ENCODE measurements at places on chromosomes 7 and 10. TPM values are rescaled to one million over a fixed set of nuclear protein-coding genes. Genes with fewer than 3 reads are reported as not detected.

GRCh38 chr7:50405221-50405620, 44.9 kb downstream of the FIGNL1 start:
- DNase-seq = no peak

GRCh38 chr7:107998150-107998549, 4.8 kb downstream of the LAMB1 start:
- no peak for DNase-seq

DNA sequence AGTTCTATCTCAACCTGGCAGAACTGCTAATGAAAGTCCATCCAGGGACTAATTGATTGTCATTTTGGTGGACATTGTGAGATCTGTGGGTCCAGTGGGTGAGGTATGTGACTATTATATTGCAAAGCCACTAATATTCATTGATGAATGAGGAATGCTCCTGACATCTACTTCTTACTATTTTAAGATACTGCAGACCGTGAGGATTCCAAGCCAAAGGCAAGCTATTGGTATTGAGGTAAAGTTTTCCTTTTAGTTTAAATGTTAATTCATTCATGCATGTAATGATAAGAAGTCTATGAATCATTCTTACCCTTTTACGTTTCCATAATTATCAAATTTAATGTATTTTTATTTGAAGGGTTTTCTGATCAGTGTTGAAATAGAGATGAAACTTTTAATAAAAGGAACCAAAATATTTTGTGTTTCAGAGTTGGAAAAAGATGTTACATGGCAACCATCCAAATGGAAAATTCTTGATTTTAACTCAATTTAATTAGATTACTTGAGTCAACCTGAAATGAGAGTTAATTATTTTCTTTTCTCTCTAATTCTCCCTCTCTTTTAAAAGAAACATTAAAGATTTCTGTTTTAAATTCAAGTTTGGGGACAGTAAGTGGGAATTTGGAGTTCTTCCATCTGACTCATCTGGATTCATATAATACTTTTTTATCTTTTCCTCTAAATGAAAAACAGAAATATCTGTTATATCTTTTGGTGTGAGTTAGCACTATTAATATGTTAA, 39.6 kb downstream of the NUP205 start:
- no peak for DNase-seq

DNA sequence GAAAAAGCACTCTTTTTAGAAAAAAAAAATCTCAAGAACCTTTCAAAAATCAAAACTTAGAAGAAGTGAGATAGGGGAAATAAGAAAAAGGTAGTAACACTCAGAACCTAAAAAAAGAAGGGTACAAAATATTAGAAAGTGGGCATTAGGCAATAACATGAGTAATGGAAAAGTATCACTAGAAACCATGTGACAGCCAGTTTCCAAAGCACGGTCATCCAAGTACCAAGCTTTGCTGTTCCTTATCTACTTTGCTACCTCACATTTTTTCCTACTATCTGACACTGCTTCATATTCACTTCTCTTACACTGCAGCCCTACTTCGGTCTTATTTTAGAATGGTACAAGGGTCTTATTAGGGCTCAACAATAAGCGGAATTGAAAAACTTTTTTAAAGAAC, 30.3 kb downstream of the IMMP2L start:
- DNase-seq = no peak

DNA sequence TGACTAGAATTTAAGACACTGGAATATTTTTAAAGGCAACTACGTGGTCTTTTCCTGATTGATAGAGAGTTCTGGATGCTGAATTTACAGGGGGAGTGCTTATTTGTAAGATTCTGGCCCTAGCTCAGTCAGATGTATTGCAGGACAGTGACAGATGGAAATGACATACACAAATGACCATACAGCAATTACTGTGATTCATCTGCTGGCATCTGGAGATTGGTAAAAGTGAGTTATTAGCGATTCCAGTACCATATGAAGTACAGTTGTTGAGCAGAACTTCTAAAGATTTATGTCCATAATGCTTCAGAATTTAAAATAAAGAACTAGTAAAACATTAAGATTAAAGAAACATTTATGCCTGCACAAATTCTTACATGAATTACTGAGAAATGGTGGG, 243.2 kb downstream of the CRPPA start:
- no peak for DNase-seq

DNA sequence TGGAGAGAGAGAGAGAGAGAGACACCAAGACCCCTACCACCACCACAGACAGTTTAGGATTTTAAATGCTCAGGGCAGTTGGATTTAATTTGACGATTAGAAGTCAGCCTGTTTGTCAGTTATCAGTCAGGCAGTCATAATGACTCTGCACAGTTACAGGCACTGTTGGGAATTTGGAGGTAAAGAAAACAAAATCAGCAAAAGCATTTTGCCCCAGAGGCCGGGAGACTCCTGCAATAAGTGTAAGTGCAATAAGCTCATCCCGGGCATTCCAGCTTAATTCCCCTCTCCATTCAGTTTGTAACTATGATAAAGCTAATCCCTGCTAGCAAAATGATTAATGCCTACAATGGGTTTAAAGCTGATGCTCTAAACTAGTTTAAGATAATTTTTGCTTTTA, 13.5 kb downstream of the SEMA3C start:
- no peak for DNase-seq

DNA sequence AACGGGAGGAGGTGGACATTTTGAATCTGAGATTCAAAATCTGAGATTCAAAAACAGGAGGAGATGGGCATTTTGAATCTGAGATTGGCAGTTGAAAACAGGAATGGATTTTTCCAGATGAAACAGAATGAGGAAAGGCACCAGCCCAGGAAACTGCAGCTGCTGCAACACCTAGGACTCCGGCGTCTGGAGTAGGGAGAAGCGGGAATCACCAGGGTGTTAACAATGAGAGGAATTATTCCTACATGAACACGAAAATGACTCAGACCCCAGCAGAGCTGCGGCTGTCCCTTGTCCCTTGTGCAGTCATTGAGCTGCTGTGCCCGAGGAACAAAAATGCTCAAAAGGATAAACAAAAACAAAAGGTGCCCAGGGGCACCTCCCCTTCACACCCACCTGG, 59.9 kb upstream of the KAT6B start:
- no peak for DNase-seq

DNA sequence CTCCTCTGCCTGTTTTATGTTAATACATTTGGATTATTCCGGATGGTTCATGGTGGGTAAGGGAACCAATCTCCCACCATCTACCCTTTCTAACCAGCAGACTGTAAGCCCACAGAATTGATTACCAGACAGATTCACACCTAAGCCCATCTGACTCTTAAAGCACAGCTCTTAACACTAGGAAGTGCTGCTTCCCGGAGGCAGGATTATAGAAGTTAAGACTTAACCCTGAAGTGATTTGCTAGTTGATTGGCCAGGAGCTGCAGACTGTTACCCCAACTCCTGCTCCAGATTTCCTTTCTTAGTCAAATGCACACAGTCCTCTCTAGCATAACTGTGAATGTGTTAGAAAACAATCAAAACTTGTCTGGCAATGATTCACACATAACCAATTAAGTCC, 221.7 kb downstream of the CDK14 start:
- DNase-seq = no peak

DNA sequence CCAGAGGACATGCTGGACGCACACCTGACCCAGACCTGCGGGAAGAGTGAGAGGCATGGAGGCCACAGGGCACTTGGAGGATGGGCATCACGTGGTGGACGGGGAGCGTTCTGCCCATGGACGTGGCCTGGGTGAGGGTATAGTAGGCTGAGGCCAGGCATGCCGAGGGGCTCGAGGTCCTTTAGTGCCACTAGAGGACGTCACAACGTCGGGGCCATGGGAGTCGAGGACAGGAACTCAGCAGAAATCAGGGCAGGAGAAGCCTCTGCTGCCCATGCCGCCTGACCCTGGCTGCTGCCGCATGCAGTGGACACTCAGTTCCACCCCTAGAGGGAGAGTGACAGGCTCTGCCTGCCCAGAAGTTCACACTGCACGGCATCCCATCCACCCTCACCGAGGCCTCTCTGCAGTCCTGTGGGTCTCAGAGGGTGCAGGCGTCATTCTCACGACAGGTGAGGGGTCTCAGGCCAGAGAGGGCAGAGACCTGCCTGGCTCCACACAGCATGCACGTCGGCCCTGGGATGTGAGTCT, 198.7 kb downstream of the ADARB2 start:
- DNase-seq = no peak

GRCh38 chr10:63213489-63213888, 80.4 kb downstream of the NRBF2 start:
- DNase-seq = no peak

DNA sequence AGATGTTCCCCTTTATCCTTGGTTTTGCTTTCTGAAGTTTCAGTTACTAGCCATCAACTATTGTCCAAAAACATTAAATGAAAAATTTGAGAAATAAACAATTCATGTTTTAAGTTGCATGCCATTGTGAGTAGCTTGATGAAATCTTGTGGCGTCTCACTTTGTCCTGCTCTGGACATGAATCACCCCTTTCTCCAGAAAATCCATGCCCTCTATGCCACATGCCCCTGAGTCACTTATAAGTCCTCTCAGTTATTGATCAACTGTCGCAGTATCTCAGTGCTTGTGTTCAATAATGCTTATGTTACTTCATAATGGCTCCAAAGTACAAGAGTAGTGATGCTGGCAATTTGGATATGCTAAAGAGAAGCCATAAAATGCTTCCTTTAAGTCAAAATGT, 208.0 kb upstream of the FERD3L start:
- no peak for DNase-seq

DNA sequence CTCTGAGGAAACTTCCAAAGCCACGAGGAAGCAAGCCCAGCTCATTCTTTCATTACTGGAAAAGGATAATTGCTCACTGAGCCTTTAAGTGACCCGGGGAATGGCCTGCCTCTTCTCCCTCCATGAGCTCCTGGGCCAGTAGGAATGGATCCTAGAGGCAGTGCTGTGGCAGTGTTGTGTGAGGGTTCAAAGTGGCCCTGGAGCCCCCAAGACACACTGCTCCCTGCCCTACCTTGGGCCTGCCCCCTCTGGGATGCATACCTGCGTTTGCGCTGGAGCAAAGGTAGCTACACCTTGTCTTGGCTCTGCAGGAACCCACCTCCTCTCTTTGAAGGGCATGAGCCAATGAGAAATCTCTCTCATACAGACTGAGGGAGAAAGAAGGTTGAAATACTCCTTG, 115.8 kb upstream of the ANLN start:
- no peak for DNase-seq

DNA sequence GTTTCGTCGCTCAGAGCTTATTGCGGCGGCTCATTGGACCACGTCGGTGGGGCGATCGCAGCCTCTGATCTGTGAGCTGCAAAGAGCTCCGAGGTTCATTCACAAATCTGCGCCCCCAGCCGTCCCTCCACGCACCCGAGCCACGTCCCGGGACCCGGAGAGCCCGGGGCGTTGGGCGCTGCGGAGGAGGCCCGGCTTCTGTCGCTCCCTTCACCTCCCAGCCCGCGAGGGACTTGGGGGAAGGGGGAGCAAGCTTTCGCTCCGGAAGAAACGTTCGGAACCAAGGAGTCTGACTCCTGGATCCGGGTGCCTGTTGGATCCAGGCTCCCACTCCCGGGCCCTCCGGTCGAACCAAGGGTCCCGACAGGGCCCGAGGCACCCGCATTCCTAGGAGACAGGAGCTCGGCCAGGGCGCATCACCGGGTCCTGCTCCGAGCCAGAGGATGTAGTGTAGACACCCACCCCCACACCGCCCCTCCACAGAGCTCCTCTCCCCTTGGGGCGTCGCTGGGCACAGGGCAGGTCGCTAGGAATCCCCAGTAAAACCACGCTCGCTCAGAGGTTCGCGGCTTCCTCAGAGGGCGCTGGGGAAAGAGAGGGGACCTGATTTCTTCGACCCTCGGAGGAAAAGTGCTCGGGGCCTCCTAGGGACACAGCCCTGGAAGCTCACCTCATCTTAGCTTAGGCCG, 7.9 kb upstream of the EN2 start:
- DNase-seq = no peak

GRCh38 chr10:28211759-28212158, 91.1 kb downstream of the MPP7 start:
- DNase-seq = no peak

DNA sequence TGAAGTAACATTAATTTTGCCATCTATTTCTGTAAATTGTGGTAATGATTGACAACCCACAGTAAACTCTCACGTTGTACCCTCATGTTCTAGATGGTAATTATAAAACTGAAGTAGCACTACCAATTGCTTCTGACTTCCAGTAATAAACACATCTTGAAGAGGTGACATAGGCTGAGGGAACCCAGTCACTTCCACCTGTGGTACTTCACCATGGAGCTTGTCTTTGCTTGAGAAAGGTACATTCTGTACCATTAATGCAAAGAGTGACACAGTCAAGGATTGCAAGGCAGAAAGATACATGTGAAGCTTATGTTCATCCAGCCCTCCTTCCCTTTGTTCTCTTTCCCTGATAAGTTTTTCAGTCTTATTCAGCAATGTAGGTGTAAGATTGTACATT, 11.2 kb downstream of the CAPZA2 start:
- DNase-seq = no peak

DNA sequence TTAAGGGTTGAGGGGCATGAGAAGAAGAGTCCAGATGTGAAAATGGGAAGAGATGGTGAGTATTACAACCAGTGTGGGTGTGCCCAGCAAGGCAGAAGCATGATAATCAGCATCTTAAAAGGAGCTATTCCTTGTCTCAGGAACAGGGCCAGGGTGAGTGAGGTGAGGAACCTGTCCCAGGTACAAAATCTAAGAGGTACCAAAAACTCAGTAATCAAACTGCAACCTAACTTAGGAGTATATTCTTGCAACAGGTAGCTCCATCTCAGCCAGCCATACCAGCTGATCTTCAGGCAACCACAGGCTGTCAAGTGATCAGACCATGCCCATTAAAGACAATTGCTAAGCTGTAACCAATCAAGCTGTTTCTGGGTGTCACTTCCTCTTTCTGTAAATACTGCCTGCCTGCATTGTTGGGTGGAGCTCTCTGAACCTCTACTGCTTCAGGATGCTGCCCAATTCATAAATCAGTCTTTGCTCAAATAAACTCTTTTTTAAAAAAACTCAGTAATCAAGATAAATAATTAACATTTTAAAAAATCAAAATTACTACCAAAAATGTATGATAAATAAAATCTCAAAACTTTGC, 7.4 kb downstream of the KEL start:
- no peak for DNase-seq

Gene AGBL3
- total RNA-seq = 0.67 TPM

Gene RBP3
- not detected for total RNA-seq

Gene TRPV6
- total RNA-seq = 0.19 TPM

Gene CALCR
- total RNA-seq = not detected

Gene CLCN1
- total RNA-seq = not detected

Gene CUBN
- 0.94 TPM for total RNA-seq

Gene CCL24
- total RNA-seq = not detected

Gene CALY
- total RNA-seq = not detected

Gene CNPY4
- 6.1 TPM for total RNA-seq

Gene CLDN4
- 0.41 TPM for total RNA-seq

All from right atrium auricular region (tissue), 2 donors.